Gastrocnemius medialis (tissue), 4 donors: ENCODE measurements at places on chromosomes 5 and 9. TPM values are rescaled to one million over a fixed set of nuclear protein-coding genes. Genes with fewer than 3 reads are reported as not detected.

The IL4 gene
- total RNA-seq, result not detected

The GPRIN1 gene
- 0.35 TPM for total RNA-seq

The FBN2 gene
- total RNA-seq, result not detected

The ARL14EPL gene
- 0.11 TPM for total RNA-seq

The KIAA1958 gene
- 1.3 TPM for total RNA-seq

The FAT2 gene
- total RNA-seq, result not detected

The SELENOP gene
- total RNA-seq, result 248 TPM

The WDR38 gene
- not detected for total RNA-seq

DNA sequence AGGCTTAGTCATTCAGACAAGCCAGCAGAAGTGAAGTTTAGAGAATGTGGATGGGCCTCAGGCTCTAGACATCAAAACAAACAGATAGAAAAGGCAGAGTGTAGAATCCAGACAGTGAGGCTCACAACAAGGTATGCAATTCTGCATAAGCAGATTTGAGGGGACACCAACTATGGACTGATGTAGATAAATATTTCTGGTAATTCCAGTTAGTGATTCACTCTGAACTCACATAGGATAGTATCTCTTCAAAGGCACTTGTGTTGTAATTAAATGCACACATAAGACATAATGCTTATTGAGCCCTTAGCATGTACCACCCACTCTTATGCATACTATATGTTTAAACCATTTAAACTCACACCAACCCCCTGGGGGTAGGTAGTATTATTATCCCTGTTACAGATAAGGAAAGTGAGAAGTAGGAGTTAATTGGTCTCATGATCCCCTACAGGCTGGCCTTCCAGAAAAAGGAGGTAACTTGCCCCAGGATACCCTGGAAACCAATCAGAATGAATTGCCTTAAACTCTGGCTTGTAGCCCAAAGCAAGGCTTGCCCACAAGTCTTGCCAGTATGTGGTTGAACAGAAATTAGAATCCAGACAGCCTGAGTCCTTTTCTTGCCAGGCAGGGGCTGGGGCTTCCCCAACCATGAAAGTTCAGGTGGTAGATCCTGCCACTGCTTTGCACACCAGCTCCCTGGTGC lies 39.5 kb upstream of the HSPB3 start:
- no peak for DNase-seq

- no peak for DNase-seq
These were observed 6.2 kb upstream of the PDLIM4 start for GRCh38 chr5:132251220-132251725.

DNA sequence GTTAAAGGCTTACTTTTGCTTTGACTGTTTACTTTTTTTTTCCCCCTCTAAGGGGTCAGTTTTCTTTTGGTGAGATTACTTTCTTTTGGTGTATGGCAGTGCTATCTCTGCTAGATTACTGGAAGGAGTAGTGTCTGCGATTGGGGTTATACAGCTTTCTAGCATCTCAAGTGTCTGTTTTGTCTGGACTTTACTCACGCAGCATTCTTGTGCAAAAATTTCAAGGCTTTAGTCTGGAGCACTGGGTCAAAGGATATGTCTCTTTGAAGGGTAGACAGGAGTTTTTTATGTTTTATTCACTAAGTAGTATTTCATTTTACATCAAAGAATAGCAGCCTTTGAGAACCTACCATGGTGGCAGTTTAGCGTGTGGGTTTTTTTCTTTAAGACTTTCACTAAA lies 52.6 kb downstream of the NDUFS4 start:
- no peak for DNase-seq

DNA sequence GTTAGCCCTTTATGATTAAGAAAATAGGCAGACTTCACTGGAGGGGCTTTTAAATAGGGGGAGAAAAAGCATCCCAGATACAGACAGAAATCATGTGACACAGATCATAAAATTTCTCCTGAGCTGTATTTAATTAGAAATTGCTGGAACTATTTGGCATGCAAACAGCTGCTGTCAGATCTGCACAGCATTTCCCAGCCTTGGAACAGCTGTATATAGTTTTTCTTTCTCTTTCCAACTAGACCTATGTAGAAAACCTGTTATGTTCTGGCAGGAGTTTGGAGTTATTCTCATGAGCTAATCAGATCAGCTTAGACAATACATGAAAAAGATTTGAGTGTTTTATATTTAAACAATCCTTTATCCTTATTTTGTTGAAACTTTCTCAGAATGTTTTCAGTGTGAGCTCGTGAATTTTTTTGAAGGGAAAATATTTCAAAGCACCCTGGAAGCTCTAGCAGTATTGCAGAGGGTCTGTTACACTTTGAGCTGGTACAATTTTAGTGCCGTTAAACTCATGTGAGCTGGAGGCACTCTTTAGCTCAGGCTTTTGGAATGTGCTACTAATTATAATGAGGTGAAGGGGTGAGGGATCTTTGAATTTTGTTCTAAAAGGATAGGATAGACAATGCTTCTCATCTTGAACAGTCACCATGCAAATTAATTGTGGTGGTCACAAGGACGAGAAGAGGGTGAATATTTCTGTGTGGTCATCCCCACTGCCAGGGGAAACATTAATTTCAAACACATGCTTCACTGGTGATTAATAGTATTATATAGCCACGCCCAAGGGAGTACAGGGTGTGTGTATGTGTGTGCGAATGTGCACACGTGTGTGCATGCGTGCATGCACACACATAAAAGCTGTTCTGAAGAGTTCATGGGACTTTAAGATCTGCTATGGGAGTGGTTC lies 239.4 kb upstream of the FBXL7 start:
- DNase-seq, result no peak

DNA sequence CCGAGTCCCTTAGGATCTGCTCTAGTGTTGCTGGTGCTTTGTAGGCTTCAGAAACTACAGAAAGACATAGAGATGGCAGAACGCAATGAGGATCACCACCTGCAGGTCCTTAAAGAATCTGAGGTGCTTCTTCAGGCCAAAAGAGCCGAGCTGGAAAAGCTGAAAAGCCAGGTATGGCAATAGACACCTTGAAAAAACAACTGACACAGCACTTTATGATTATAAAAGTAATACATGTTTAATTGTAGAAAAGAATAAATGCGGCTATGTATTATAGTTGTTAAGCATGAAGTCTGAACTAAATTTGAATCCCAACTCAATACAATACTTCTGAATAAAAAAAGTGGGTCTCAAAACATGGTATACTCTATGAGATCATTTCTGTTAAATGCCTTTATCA lies 43.7 kb downstream of the RAB14 start:
- no peak for DNase-seq

- no peak for DNase-seq
These were observed 207.6 kb upstream of the DMRTA1 start for GRCh38 chr9:22238809-22239684.

GRCh38 chr9:38066914-38067858 lies 1.8 kb downstream of the SHB start:
- peak; percentile 40 for DNase-seq

DNA sequence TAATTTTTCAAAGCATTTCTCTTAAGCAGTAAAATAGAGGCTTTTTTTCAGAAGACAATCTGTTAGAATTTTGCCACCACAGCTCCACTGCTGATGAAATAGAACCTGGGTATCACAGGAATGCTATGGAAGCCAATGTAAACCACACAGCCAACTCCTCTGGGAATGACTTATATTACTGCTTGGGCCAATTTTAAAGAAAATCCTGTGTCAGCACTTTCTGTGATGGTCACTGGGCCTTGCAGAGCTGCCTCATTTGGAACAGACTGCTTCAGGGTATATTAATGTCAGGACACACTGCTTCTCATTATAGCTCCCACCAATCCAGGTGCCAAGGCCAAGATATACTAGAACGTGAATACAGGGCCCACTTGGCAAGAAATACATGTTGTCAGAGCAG lies 144.1 kb upstream of the ACTBL2 start:
- no peak for DNase-seq

- DNase-seq, result no peak
These were observed 63.2 kb upstream of the CTXN3 start for GRCh38 chr5:127585661-127586060.

DNA sequence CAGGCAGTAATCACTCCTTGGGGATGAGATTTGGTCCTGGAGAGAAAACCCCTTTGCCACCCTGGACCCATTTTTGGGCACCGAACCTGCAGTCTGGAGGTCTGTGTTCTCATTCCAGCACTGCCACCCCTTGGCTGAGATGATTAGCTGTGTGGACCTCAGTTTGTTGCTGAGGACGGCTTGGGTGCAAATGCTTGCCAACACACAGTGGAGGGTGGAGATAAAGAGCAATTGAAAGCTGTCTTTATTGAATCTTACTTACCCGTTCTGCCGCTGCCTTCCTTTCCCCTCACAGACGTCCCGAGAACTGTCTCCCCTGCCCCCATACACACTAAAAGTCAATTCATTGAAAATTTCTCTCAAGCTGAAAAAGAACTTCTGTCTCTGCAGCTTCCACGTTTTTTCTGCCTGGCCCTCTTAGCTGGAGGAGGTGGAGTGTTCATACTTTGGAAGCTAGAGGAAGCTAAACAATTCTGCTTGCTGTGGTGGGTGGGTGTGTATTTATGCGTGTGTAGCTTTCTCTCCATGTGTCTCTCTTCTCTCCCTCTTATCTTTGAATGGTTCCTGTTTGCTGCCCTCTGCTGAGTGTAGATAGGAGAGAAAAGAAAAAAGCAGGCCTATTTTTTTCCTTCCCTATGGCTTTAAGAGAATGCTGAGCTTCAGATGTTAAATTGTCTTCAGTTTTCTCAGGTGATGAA lies 6.6 kb downstream of the GALNT10 start:
- no peak for DNase-seq

DNA sequence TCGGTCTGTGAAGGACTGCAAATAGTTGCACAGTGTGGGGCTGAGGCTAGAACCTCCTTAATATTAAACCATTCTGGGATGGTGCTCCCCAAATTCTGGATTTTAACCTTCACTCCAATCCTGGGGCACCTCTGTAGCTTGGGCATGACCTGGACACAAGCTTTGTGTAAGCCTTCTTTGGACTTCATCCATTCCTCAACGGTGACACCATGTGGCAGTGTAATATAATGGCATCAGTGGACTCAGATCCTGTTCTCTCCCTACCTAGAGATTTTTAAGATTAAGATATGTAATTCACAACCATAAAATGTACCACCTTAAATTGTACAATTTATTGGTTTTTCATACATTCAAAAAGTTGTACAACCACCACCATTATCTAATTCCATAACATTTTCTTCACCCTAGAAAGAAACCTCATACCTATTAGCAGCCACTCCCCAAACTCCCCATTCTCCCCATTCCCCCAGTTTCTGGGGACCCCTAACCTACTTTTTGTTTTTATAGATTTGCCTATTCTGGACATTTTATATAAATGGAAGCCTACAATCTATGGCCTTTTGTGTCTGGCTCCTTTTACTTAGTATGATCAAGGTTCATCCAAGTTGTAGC lies 4.8 kb upstream of the PLGRKT start:
- no peak for DNase-seq

- DNase-seq, result no peak
These were observed 43.6 kb downstream of the ADAM19 start for GRCh38 chr5:157532022-157532421.

GRCh38 chr5:126801992-126802294 lies 25.0 kb downstream of the LMNB1 start:
- no peak for DNase-seq

GRCh38 chr5:142894749-142895148 lies 124.6 kb downstream of the ARHGAP26 start:
- no peak for DNase-seq

DNA sequence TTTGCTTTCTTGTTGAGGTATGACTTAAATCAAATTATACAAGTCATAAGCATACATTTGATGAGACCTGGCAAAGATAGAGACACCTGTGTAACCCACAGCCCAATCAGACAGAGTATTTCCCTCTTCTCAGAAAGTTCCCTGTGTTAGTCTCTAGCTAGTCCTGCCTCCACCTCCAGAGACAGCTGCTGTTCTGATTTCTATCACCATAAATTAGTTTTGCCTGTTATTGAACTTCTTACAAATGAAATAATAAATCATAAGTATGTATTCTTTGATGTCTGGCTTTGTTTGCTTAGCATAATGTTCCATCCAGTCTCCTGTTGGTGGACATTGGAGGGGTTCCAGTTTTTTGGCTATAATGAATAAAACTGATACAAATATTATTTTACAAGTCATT lies 194.5 kb downstream of the ICE1 start:
- no peak for DNase-seq

- no peak for DNase-seq
These were observed 296.8 kb downstream of the EBF1 start for GRCh38 chr5:158802941-158803341.

DNA sequence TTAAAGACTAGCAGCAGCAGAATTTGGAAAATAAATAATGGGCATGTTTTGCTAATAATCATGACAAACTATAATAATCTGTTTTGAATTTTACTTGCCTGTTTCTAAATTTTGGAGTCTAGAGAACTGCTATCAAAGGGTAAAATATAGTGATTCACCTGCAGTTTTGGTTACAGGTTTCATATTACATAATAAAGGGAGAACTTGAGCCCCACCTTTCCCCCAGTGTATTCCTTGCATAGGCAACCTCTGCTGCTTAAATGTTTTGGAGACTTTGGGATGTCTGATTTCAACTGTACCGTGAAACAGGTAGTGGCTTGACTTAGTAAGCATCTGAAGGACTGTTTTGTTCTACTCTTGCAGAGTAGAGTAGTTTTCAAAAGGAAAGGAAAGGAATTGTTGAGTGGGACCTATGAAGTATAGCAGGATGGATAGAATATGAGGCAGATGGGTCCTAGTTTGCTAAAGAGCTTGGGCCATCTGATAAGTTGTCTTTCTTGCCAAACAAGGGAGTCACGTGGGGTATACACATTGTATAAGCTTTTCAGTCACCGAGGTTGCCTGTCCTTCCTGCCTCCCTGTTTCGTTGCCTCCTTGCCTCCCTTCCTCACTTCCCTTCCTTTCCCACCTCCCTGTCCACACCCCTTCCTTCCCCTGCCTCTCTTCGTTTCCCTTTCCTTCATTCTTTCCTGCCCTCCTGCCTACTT lies 19.1 kb downstream of the CREBRF start:
- no peak for DNase-seq

- DNase-seq, result no peak
These were observed 20.9 kb downstream of the MORN5 start for GRCh38 chr9:122180633-122181032.

DNA sequence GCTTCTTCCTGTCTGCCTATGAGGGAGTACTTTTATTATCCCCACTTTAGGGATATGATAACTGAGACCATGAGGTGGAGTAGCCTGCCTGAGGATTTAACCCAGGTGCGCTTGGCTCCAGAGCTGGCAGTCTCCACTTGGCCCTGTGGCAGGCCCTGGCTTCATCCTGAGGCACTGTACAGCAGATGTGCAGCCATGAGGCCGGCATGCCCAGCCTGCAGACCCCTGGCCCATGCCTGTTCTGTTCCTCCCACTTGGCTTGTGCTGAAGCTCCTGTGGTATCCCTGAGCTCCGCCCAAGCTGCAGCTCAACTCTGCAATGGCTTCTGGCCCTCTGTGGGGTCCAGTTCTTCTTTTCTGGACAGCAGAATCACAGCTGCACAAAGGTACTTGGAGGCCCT lies 31.8 kb upstream of the RAPGEF1 start:
- no peak for DNase-seq

DNA sequence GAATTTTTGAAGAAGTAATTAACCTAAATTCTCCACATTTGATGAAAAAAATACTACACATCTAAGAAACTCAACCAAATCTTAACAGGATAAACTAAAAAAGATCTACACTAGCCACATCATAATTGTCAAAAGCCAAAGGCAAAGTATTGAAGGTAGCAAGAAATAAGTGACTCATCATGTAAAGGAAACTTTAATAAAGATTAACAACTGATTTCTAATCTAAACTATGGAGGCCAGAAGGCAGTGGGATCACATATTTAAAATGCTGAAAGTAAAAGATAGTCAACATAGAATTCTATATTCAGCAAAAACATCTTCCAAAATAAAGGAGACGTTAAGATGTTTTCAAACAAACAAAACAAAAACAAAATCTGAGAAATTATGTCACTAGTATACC lies 2002.9 kb downstream of the MAT2B start:
- no peak for DNase-seq
